ENCODE measurements at places on chromosomes 6 and 20.

DNA sequence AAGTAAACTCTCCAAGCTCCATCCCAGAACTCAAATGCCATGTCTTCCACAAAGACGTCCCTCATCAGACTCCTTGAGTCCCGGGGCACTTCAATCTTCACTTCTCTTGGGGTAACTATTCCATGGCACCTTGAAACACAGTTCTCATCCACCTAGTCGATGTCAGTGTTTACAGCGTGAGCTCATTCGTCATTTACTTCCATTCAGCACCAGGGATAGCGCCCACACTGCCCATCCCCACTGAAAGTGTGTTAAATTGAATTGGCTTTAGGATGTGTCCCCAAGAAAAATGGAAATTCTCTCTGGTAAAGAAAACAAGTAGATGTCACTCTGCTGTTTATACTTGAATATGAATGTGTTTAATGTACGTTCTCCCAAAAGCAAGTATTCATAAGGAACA, 31.3 kb downstream of the KCNK15 start:
- peak; percentile 20 for DNase-seq

- no peak for DNase-seq
Measured at GRCh38 chr6:94289131-94289530, 869.8 kb upstream of the EPHA7 start.

DNA sequence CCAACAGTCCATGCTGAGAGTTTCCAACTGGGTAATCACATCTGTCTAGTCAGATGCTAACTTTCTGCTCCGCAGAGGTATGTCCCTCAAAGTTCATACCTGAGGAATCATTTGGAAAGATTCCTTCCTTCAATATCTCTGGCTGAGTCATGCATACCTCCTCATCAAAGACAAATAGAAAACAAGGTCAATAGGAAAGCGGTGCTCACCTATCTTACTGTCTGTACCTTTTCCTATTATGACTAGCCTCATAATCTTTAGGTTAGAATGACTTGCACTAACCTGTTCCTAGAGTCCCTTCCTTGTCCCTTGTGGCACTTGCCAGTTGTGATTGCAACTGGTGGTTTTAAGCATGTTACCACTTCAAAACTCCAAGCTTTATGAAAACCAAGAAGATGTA, 78.2 kb upstream of the PTPRK start:
- DNase-seq: no peak

DNA sequence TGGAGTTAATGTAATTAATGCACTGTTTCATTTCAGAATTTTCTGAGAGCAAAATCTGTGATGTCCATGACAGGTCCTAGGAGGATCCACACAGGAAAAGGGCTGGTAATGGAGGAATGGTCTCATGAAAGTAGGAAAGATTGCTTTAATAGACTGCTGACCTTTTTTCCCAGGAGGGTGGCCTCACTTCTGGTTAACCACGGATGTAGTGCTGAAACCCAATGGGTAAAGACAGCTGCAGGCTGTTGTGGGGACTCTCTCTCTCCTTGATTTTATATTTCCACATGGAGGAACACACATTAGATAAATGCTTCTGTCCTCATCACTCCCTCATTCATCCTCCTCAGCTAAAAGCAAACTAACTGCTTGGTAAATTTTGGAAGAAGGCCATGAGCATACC, 23.6 kb upstream of the RIPOR2 start:
- DNase-seq: no peak
